Colonic mucosa (tissue), 4 donors: ENCODE measurements at places on chromosomes 12 and 14.
A peak's percentile ranks its signal among the peaks of the same experiment; 100 is the strongest.

- DNase-seq, result no peak
Observed at GRCh38 chr12:94025756-94026155, 122.6 kb upstream of the PLXNC1 start.

DNA sequence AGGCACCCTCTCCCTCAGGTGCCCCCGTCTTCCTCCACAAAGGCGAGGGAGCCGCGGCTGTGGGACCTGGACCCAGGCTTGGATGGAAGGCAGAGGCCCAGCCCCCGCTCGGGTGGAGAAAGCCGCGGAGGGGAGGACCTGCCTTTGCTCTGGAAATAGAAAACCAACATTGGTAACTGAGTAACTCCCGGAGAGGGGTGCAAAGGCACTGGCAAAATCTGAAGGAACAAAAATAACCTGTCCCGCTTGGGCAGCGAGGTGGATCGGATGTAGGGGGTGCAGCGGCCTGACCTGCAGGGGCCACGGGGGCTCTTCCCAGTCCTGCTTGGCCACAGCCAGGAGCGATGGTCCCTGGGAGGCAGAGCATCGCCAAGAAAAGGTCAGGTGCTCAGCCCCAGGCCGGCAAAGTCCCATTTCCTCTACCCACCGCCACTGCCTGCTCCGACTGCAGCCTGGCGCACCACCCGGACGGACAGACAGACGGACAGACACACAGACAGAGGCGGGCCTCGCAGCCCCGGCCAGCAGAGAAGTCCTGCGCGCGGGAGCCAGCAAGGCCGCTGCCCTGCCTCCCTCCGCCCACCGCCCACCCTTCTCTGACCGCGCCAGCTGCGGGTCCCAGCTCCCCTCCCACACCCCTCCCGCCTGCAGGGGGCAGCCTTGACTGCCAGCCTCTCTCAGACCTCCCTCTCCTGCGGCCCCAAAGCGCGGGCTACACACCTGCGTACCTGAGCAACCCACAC, 21.4 kb upstream of the TMEM106C start:
- DNase-seq, result no peak

DNA sequence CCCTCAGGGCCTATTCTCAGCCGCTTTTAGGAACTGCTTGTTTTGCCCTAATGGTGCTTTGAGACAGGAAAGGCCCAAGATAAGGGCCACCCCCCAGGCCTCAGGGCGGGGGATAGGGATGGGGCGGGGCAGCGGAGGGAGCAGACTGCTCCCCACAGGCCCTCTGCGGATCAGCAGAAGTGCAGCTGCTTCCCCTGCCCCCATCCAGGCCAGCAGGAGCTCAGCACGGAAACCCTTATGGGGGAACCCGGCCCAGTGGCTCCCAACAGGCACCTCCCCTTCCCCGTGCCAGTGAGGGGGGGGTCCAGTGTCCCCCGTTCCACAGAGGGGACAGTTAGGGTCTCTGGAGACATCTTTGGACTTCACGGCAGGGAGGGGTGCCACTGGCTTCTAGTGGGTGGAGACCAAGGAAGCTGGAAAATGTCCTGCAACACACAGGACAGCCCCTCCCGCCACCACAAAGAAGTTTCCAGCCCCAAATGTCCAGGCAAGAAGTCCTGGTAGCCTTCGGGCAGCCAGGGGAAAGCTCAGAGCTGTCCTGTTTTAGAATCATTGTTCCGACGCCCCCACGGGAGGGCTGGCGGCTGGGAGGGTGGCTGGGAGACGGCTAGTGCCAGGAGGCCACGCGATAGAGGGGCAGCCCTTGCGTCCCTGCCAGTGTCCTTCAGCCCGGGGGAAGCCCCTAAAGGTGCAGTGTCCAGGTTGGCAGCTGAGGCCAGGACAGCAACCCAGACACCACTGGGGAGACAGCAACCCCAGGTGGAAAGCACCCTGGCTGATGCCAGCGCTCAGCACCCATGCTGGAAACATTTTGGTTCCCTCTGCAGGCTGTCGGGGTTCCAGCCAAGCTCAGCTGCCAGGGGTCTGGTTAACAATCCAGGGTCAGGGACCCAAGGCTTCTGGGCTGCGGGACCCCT, 10.4 kb upstream of the GPR132 start:
- DNase-seq, result peak; percentile 49

DNA sequence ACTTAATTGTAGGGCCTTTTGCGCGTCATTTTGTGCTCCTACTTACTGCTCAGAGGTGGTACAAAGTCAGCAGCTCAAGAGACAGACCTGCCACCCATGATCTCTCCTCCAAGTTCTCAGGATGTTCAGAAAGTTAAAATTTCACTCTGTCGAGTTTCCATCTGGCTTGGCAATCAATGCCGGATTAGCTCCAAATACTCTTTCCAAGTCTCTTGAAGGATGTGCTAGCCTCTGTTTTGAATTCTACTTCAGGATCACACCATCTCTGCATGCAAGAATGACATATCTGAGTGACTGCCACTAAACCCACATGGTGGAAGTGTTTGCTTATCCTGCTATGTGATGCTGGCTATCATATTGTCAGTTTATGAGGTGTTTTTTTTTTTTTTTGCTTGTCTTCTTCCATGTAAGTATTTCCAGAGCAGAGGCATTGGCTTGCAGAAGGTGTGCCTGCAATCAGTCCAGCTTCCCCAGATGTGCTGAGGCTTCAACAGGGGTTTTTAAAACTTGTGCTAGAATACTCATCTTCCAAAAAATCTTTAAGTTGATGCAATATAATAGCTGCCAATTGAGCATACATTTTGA, 125.6 kb downstream of the RGS6 start:
- no peak for DNase-seq

DNA sequence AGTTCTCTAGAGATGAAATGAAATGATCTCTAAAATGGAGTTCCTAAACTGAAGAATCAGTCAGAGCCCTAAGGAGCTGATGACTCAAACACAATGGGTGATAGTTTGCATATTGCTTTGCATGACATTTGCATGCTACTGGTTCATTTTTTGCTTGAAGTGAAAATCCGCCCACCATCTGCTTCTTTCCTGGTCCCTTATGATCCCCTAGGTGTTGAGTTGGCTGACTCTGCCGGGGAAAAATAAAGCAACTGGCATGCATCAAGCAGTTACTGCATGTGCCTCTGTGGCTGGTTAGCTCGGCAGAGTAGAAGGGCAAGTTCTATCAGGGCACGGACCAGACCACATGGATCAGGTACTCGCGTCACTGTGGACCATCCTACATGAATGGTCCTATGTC, 151.1 kb downstream of the PPM1H start:
- DNase-seq, result no peak

DNA sequence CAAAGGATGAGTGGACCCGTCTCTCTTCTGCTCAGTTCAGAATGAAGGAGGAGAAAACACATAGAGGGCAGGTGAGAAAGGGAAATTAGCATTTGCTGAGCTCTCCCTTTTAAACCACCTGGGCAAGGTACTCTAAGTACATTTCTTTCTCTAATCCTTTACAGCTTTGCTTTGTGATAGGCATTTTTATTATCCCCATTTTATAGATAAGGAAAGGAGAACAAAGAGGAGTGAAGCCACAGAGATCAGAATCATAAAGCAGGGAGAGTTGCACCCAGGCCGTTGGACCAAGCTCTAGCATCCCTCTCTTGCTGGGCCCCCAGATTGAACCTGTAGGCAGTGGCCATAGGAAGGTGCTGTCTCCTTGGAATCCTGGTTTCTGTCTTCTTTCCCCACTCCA, 47.0 kb downstream of the VCPKMT start:
- DNase-seq, result no peak
